ENCODE measurements at places on chromosomes 7 and 10. TPM values are rescaled to one million over a fixed set of nuclear protein-coding genes. Genes with fewer than 3 reads are reported as not detected.

ASB10 gene
- total RNA-seq, result not detected

- peak; percentile 47 for DNase-seq
Measured at GRCh38 chr7:74289659-74290552, 699 bp downstream of the CLIP2 start.

DNA sequence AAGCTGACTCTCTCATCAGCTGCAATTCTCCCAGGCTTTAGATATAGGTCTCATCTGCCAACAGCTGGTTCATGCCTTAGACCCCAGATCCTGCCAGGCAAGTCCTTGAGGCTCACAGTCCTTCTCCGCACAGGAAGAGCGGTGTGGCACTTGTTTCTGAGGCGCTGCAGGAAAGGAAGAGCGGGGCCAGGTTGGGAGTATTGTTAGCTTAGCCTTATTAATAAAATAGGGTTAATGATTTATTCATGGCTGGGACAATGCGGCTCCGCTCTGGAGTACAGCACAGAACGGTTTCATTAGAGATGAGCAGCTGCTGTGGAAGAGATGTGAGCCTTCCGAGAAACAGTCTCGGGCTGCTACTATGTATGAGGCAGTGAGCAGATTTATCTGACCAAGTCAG, 78.1 kb downstream of the FZD1 start:
- no peak for DNase-seq

VWDE gene
- total RNA-seq, result not detected

VWA2 gene
- not detected for total RNA-seq

ZNF365 gene
- total RNA-seq, result 4.5 TPM

ZNF25 gene
- 7.8 TPM for total RNA-seq

FGL2 gene
- total RNA-seq, result 44.5 TPM

CLIP2 gene
- 14.7 TPM for total RNA-seq

DNA sequence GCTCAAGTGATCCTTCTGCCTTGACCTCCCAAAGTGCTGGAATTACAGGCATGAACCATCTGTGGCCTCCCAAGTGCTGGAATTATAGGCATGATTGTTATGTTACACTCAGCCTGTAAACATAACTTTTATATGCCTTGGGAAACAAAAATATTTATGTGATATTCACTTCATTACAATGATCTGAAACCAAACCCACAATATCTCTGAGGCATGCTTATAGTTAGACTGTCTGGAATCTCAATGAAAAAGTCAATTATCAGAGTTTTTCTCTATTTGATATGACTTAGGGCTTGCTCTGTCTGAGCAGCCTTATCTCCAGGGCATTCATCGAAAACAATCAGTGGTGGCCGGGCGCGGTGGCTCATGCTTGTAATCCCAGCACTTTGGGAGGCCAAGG, 195.3 kb upstream of the MYO3A start:
- DNase-seq, result no peak

WAC gene
- total RNA-seq, result 225 TPM

IL6 gene
- 2.3 TPM for total RNA-seq

DNA sequence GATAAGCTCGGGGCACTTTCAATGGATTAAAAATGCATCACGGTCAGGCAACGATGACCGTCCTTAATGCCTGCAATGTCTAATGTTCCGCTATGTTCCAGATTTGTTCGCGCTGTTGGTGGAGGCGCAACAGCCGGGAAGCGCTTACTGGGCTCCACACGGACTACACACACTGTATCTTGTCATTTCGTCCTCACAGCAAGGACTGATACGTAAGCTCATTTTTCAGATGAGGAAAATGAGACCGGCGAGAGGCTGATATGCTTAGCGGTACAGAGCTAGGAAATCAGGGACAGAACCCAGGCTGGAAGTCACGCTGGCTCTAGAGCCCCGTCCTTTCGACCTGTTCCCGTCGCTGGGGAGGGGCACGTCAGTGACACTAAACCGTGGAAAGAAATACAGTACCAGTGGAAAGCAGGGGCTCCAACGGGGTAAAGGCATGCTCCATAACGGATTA, 670 bp downstream of the TPK1 start:
- peak; percentile 71 for DNase-seq

DNA sequence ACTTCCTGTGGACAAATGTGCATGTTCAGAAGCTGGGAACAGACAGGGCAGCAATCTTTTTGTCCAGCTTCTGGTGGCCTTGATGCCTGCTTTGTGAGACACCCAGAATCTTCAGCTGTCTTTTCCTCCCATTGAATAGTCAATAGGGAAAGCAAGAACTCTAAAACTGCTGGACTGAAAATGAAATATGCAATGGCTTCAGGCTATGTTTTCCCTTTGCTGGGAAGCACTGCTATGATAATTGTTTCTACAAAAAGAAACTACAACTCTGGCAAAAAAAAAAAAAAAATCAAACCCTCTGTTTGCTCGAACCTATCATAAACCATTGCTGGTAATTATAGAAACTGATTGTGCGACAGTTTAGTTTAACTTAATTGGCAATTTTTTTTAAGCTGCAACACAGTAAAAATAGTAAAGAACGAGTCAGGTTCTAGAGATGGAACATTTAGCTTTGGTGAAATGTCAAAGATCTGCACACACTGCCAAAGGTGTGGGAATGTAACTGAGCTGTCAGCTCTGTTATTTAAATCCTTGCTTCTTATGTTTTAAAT, 79.1 kb upstream of the NEUROD6 start:
- DNase-seq, result no peak

DNA sequence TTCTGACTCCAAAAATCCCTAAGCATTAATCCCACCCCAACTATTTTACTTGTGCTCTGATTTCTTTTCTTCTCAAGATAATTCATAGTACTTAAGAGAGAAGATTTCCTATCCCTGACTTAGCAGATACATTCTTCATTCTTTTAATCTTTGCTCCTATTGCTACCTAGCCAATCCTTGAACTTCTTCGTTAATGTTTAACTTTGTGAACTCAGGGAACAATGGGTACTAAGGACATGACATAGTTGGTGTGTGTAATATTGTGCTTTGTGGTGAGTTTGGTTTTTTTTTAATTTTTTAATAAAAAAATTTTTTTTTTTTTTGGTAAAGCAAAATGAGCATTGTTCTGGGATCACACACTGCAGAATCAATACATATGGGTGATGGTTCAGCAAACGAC, 166.2 kb downstream of the CHCHD3 start:
- DNase-seq, result no peak

DNA sequence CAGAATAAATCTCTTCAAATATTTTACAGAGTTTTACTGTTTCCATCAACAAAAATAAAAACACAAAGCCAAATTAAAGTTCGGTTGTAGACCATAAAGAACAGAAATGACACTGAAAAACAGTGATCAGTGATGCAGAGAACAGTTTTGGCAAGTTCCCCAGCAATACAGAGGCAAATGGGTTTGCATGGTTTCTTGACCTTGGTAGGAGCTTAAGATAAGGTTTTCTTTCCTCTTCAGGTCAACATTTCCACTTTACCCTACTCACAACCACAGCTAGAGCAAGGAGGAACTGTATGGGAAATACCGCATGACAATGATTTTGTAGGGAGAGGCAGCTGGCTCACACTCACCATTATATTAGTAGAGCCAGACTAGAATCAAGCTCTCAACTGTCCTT, 199.5 kb downstream of the SH2D4B start:
- no peak for DNase-seq

MMRN2 gene
- total RNA-seq, result 1.3 TPM

SRGN gene
- total RNA-seq, result 636 TPM

DNA sequence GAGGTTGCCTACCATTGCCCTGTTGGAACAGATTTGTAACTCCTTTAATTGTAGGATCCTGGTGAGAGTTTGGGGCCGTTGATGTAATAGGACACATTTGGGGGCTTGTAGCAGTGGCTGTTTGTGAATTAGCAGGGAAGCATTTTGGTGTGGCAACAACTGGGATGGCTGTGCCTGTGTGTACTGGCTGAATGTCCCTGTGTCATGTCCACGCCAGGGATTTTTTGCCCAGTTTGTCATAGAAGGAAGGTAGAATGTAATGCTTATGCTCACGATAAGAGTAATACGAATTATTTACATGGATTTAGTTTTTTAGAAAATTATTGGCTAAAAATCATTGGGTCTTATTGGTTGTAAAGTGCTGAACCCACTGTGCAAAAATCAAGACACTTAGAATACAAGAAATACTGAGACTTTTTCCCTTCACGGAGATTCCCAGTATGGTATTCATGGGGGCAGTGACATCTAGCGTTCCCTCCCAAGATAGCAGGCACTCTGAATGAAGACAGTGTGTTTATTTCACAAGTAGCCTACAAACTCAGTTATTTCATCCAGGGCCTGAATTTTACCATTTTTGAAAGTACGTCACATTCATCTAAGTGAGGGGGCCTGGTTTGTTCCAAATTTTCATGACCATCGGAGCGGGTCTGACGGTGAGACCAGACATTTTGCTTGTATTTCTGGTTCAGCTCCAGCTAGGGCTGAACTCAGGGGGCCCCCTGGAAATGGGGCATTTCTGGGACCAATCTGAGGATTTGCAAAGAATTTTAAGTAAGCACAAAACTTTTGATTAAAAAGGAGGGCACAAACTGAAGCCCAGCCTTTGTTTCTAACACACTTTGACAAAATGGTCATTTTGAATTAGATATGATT, 74.7 kb downstream of the CACNB2 start:
- DNase-seq, result peak; percentile 19

DNA sequence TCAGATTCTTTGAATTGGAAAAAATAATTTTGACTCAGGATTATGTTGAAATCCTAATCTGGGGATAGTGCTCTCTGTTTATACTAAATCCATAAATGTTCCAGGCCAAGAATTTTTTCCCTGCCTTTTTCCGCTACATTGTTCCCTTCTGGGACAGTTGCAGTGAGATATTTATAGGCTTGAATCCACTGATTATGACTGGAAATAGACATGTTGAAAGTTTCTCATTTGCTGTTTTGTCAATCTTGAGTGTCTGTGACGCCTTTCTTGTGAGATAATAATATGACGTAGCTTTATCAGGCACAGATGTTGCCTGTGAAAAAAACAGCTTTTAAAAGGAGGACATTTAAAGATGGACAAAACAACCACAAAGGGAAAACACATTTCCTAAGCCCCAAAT, 155.9 kb downstream of the ARID5B start:
- DNase-seq, result no peak

GRCh38 chr7:20598459-20599309, 16.8 kb upstream of the ABCB5 start:
- DNase-seq, result peak; percentile 69

SPDYE1 gene
- 0.18 TPM for total RNA-seq

GRCh38 chr10:64773357-64773756, 1252.2 kb downstream of the REEP3 start:
- DNase-seq, result no peak

GRCh38 chr10:30705101-30705624, 75.6 kb upstream of the LYZL2 start:
- DNase-seq, result peak; percentile 71

PNLIP gene
- total RNA-seq, result not detected

TUBB8 gene
- not detected for total RNA-seq

GRCh38 chr7:70660819-70661191, 471.1 kb upstream of the GALNT17 start:
- no peak for DNase-seq

VWC2 gene
- total RNA-seq, result not detected

SMO gene
- total RNA-seq, result 0.09 TPM

OR2A12 gene
- total RNA-seq, result not detected

DNA sequence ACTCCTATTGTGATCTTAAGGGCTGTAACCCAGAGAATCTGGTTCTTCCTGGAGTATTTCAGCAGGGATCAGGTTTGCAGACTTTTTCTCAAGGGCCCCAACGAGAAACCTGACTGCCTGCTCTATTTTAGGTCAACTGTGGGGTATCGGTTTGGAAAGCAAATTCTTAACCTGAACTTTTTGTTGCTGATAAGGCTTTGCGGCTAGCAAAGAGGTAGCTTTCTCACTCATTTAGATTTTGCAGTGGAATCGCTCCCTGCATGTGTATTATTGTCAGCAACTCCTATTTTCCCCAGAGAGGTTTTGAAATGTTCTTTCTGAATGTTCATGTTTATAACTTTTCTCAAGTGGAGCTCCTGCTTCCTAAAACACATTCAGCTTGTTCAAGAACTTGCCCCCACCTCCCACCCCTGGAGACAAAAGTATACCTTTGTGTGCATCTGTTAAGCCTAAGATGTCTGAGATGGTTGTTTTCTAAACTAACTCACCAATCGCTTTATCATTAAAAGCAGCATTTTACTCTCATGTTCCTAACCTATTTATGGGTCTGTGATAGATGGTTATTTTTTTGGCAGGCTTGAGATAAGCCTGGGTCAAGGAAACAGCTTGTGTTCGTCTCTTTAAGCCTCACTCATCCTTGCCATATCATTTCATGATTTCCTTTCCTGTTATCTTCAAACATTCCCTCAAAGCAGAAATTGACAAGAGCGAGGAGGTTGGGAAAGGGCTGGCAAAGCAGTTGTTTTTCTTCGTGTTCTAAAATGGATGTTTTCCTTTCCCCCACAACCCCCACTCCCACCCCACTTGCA, 129.8 kb downstream of the BAMBI start:
- DNase-seq, result no peak

GRCh38 chr10:130400890-130401289, 264.7 kb downstream of the GLRX3 start:
- no peak for DNase-seq

IFIT1B gene
- not detected for total RNA-seq

TSPAN15 gene
- 3.9 TPM for total RNA-seq

ODAD2 gene
- not detected for total RNA-seq

NRG3 gene
- total RNA-seq, result not detected

CLDN12 gene
- 0.71 TPM for total RNA-seq

KNDC1 gene
- total RNA-seq, result 5.9 TPM

- DNase-seq, result no peak
Measured at GRCh38 chr7:19116121-19117090, 1.0 kb downstream of the TWIST1 start.

ADO gene
- total RNA-seq, result 13.6 TPM

DNA sequence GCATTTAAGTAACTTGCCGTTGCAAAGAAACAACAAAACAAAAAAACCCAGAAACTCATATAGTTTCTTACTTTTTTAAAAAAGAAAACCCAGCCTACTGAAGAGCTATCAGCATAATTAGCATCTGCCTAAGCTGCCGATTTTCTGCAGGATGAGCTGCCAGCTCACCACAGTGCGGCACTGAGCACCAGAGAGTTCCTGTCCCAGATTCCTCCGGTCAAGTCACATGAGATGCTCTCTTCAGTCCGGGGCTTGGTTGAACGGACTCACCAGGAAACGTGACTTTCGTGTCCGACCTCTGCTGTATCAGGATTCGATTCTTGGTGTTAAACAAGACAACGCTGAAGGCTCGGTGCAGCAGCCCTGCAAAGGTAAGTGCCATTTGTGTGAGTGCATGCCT, 3.2 kb downstream of the IDI2 start:
- DNase-seq, result no peak

DNA sequence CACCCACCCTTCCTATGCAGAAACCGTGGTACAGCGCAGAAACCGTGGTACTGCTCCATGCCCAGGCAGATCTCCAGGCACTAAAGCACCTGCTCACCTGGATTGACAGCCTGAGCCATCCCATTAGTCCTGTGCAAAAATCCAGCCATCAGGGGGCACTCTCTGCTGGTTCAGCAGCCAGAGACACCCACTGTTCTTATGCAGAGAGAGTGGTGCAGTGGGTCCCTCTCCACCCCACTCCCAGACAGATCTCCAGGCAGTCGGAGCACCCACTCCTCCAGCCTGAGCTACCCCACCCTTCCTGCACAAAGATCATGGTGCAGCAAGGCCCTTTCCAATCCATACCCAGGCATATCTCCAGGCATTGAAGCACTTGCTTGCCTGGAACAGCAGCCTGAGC, 219.8 kb downstream of the CTNNA3 start:
- DNase-seq, result no peak

STOX1 gene
- 0.07 TPM for total RNA-seq

LARP4B gene
- total RNA-seq, result 75.5 TPM

Data from natural killer cell (primary cell).